ENCODE measurements at places on chromosomes 2 and 18. TPM values are rescaled to one million over a fixed set of nuclear protein-coding genes. Genes with fewer than 3 reads are reported as not detected.

DNA sequence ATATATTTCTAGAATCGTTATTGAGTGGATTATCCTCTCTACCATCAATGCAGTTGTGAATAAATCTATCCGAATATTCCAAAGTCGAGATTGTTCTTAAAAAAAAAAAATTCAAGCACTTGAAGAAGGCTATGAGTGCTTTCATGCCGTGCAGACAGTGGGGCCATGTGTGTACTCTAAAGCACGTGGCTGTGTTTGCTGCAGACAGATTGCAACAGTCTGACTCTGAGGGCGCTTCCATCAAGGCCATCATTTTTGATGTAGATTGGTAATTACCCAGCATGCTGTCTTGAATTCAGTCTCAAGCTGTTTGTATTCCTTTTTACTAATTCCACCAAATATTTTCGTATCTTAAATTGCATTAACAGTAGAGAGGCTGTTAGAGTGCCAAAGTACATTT, 325.9 kb upstream of the LINC00305 start:
- DNase-seq = no peak

DNA sequence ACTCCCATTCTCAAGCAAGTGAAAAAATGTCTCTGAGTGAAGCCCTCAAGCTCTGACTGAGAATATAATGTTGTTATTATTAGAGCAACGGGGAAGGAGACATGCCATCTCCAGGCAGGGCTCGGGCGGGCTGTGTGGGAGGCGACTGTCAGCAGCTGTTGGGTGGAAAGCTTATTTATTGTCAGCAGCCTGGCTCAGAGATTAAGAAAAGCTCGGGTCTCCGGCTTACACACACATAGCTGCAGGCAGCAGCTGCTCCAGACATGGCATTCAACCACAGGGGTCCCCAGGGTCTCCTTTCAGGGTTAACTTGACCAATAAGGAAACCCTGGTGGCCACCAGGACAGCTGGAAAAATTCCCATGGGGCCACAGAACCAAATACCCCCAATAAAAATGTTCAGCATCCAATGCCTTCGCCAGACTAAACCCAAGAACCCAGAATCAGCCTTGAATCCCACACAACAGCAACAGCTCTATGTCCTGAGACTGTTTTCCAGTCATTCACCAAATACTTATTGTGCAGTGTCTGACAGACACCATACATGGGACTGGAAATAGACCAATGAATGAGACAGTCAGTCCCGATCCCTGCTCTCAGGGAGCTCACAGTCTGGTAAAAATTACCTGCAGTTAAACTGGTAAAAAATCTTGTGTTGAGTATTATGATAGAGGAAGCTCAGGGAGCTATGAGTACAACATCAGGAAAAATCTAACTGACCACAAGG, 70.5 kb upstream of the RTN4 start:
- no peak for DNase-seq

The RTKN gene
- 36.1 TPM for total RNA-seq

The MYO7B gene
- 0.33 TPM for total RNA-seq

The LRATD1 gene
- total RNA-seq = 14.5 TPM
